ENCODE measurements at places on chromosomes 11 and 22. TPM values are rescaled to one million over a fixed set of nuclear protein-coding genes. Genes with fewer than 3 reads are reported as not detected.

DNA sequence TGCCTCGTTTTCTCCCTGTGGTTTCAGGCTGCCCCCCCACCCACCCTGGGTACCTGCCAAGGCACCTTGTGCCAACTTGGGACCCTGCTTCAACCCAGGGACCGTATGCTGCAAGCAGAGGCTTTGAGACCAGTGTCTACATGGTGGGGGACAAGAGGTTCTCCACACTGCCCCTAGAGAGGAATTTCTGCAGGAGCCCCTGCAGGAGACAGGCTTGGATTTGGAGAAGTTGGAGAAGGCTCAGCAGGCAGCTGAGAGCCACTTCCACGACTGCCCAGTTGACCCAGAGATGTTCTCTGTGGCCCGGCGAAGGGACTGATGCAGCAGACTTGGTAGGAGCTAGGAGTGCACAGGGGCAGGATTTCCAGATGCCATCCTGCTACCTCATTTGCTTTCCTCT is 20.1 kb upstream of the NNMT start:
- no peak overlapping the region for H3K4me3 ChIP-seq
- H3K27me3 ChIP-seq = peaks cover 45% of the 10 kb centered on the region
- H3K4me1 ChIP-seq = no peaks in the 10 kb centered on the region

DNA sequence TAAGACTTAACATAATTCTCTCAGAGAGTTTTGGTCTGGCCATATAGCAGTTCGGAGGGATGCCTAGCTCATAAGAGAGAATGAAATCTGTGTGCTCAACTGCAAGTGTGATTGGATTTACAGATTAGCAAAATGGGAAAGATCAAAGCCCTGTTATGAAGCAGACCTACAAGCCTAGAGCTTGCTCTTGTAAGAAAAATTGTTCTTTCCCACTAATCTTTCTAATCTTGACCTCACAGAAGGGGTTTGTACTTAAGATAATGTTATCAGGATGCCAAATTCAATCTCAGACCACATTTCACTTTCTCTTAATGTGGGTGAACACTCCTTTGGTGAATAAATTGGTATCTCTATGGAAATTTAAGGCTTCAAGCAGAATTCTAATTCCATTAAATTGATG is 267.2 kb downstream of the RAB38 start:
- no peak overlapping the region for H3K27ac ChIP-seq
- H3K4me1 ChIP-seq = no peaks in the 10 kb centered on the region
- DNase-seq = no peak
- H3K4me3 ChIP-seq = no peak overlapping the region
- no peaks in the 10 kb centered on the region for H3K36me3 ChIP-seq

The KRTAP5-11 gene
- total RNA-seq = not detected

DNA sequence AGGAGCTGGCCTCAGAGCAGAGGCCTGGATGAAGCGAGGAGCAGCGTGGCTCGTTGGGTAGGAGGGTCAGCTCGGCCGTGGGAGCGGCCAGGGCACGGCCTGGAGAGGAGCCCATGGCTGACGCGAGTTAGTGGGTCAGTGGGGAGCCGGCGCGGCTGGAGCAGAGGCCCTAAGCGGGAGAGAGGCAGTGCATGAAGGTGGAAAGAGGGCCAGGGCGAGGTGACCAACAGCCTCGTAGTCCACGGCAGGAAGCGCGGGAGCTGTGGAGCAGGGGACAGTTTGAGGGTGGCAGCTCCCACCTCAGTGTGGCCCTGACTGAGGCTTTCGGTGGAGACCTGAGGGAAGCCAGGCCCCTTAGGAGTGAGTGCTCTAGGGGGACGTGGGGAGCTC is 24.1 kb downstream of the DCPS start:
- H3K4me3 ChIP-seq = no peak overlapping the region
- H3K27me3 ChIP-seq = no peaks in the 10 kb centered on the region
- H3K4me1 ChIP-seq = peaks cover 17% of the 10 kb centered on the region
- no peak overlapping the region for H3K27ac ChIP-seq
- H3K36me3 ChIP-seq = peaks cover 4% of the 10 kb centered on the region
- no peak for DNase-seq

The OR52A1 gene
- total RNA-seq = not detected

The SMIM35 gene
- 0.27 TPM for total RNA-seq

DNA sequence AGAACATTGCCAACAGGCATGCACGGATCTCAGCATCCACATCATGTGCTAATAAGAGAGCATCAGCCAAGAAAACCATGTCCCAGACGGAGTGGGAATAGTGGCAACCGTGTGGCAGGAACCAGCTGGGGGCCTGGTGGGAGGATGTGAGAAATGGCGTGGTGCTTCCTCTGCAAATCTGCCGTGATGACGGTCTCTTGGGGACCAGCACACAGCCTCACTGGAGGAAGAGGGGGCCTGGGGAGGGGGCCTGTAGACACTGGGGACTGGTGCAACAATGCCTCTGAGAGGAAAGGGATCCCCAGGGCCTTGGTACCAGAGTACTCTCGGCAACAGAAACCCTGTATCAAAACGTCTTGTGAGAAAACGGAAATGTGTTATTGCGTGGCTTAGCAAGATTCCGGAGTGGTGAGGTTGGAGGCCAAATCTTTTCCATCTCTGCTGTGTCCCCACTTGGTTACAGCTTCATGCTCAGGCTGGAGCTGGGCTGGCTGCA is 154.3 kb upstream of the TBCEL start:
- H3K4me1 ChIP-seq = no peaks in the 10 kb centered on the region
- DNase-seq = no peak
- peaks cover 17% of the 10 kb centered on the region for H3K27me3 ChIP-seq
- H3K27ac ChIP-seq = no peak overlapping the region
- no peaks in the 10 kb centered on the region for H3K36me3 ChIP-seq

GRCh38 chr11:105000167-105000566 is 22.8 kb downstream of the CASP5 start:
- peak; percentile 37 for DNase-seq
- H3K27ac ChIP-seq = no peak overlapping the region
- peaks cover 7% of the 10 kb centered on the region for H3K4me1 ChIP-seq

The SPDYC gene
- total RNA-seq = not detected

DNA sequence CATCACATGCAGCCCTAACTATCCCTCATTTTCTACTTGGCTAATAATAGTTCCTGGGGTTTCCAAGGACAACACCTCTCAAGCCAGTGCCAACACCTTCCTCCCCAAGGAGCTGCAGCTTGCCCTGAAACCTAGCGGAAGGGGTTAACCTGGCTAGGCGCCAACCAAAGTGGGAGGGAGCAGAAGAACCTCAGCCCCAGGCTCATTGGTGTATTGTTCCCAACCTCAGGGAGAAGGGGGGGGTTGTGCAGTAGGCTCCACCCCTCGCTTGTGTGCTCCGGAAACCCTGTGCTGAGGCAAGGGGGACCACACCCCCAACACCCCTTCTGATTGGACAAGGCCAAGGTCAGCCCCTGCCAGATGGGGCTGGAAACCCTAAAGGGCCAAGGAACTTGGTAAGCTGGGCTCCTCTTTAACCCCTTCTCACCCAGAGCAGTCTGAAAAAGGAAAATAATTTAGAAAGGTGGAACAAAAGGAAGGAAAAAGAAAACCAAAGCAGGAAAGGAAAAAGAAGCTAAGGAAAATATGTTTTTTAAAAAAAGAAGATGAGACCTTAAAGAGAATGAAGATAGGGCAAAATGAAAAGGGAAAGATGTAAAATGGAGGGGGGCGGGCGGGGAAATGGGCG is 2.5 kb downstream of the MTA2 start:
- peaks cover 80% of the 10 kb centered on the region for H3K36me3 ChIP-seq
- peaks cover 49% of the 10 kb centered on the region for H3K4me1 ChIP-seq
- DNase-seq = peak; percentile 99

- no peak overlapping the region for H3K27ac ChIP-seq
- H3K4me1 ChIP-seq = peaks cover 6% of the 10 kb centered on the region
- no peak for DNase-seq
Observed at GRCh38 chr22:28030473-28030872, 111.4 kb upstream of the PITPNB start.

- peaks cover 7% of the 10 kb centered on the region for H3K4me1 ChIP-seq
- H3K27me3 ChIP-seq = no peaks in the 10 kb centered on the region
- H3K4me3 ChIP-seq = no peak overlapping the region
- no peaks in the 10 kb centered on the region for H3K36me3 ChIP-seq
- no peak overlapping the region for H3K27ac ChIP-seq
Observed at GRCh38 chr22:43080616-43081015, 8.6 kb downstream of the TTLL1 start.

The KIAA1671 gene
- total RNA-seq = 6.8 TPM

GRCh38 chr22:30804626-30805025 is 110.0 kb downstream of the OSBP2 start:
- no peaks in the 10 kb centered on the region for H3K36me3 ChIP-seq
- no peak overlapping the region for H3K4me3 ChIP-seq
- peaks cover 6% of the 10 kb centered on the region for H3K4me1 ChIP-seq

DNA sequence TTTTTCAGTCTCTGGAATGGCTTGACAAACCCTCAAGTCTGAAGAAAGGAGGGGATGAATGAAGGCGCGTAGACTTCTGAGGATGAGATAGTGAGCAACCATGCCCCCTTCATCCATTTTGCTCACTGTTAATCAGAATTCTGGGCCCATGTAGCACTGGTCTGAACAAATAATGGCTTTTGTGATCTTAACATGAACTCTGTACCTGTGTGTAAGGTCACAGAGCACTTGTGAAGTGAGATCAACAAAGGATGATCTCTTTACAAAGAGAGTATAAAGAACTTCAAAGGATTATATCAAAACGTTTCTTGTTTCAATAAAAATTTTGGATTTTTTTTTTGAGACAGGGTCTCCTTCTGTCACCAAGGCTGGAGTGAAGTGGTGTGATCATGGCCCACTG is 976.7 kb downstream of the OPCML start:
- H3K4me3 ChIP-seq = no peak overlapping the region
- H3K27ac ChIP-seq = no peak overlapping the region
- H3K36me3 ChIP-seq = no peaks in the 10 kb centered on the region
- H3K27me3 ChIP-seq = no peaks in the 10 kb centered on the region

DNA sequence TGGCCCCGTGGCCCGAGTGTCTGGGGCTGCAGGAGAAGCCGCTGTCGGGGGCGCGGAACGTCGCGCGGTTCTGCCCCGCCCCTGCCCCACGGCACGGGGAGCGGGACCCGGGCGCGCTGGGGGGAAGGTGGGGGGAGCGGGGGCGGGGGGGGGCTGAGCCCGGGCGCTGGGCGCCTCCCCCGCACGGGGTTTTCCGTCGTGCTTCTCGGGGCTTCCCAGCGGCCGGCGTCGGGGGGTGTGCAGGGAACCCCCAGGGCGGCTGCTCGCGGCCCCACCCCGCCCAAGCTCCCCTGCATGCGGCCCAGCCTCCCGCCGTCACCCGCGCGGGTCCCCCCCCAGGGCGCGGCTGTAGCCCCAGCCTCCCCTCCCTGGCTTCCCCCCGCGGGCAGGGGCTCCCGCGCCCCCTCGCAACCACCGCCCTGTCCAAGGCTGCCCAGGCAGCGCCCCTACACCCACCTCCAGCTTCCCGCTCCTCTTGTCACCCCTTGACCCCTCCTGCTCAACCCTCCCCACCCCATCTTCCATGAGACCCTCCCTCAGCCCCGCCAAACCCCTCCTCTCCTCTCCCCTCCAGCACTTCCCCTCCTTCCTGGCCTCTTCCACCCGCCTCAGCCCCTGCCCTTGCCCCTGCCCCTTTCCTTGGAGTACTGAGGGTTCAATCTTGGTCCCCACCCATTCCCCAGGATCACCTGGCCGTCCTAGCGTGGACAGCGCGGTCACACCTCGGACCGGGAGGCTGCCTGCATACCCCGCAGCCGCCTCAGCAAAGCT is 1.7 kb downstream of the IL17REL start:
- H3K36me3 ChIP-seq = no peaks in the 10 kb centered on the region
- DNase-seq = peak; percentile 66
- peak overlapping the region; percentile 62 for H3K4me3 ChIP-seq

The SCGB2A2 gene
- not detected for total RNA-seq

The SLC17A6 gene
- not detected for total RNA-seq

DNA sequence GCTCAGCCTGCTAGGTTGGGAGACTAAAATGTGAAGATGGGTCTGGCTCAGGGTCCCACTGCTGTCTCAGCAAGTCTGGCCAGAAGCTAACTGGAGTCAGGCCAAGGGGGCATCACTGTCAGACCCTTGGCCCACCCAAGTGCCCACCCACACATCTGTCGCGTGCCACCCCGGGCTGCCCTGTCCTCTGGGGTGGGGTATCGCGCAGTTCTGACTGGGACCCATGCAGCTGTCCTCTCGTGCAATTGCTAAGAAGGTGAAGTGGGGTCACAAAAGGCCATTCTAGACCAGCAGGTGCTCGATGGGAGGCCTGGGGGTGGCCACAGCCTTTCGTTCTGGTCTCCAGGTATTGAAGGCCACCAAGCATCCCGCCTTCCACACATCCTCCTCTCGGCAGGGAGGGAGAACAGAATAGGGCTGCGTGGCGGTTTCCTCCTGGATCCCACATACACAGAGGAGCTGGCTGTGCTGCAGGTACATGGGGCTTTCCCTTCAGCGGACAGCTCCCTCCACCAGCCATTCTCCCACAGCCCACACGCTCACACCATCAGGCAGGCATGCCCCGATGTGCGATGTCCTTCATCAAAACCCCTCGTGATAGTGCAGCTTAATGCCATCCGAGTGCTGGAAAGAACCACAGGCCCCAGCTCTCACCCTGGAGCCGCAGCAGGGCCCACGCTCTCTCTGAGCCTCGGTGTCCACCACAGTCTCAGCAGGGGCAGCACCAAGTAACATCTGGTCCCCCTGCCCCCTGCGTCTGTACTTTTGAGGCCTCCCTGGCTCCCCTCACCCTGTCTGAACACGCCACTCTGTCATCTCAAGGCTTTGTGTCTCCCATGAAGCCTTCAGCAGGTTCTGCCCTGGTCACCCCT is 37.6 kb downstream of the SHANK2 start:
- H3K4me3 ChIP-seq = no peak overlapping the region
- DNase-seq = no peak
- no peaks in the 10 kb centered on the region for H3K4me1 ChIP-seq
- no peak overlapping the region for H3K27ac ChIP-seq
- no peaks in the 10 kb centered on the region for H3K36me3 ChIP-seq

GRCh38 chr11:18100926-18101656 is 4.8 kb downstream of the SAAL1 start:
- peaks cover 41% of the 10 kb centered on the region for H3K36me3 ChIP-seq
- no peaks in the 10 kb centered on the region for H3K27me3 ChIP-seq
- DNase-seq = peak; percentile 53
- peak overlapping the region; percentile 52 for H3K27ac ChIP-seq

GRCh38 chr22:46824344-46824909 is 62.0 kb downstream of the TBC1D22A start:
- peaks cover 40% of the 10 kb centered on the region for H3K36me3 ChIP-seq
- no peak overlapping the region for H3K27ac ChIP-seq
- no peak overlapping the region for H3K4me3 ChIP-seq
- no peak for DNase-seq
- no peaks in the 10 kb centered on the region for H3K27me3 ChIP-seq
- H3K4me1 ChIP-seq = peaks cover 30% of the 10 kb centered on the region

DNA sequence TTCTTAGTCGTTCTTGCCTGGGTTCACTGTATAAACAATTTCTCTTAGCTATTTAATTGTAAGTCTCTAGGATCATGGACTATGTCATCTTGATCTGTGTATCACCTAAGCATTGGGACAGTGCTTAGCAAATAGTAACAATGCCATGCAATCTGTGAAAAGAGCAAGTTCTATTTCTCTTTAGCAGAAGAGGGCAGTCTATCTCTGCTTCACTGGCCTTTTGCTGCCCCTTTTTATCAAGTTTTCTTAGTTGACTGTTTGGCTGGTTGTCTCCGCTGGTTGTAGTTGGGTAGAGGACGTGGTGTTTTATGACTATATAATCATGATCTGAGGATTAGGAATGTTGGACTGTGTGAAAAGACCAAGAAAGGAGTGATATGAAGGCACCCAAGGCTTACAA is 315.0 kb downstream of the JRKL start:
- H3K4me3 ChIP-seq = no peak overlapping the region
- H3K36me3 ChIP-seq = no peaks in the 10 kb centered on the region
- H3K4me1 ChIP-seq = no peaks in the 10 kb centered on the region
- H3K27ac ChIP-seq = no peak overlapping the region

The RTN4RL2 gene
- 0.27 TPM for total RNA-seq

Data from activated CD8-positive, alpha-beta T cell treated with anti-CD3 and anti-CD28 coated beads for 36 hours (primary cell).